ENCODE measurements at places on chromosomes 13 and 19.

GRCh38 chr13:33017323-33017929 is 1.2 kb downstream of the KL start:
- no peak for DNase-seq

DNA sequence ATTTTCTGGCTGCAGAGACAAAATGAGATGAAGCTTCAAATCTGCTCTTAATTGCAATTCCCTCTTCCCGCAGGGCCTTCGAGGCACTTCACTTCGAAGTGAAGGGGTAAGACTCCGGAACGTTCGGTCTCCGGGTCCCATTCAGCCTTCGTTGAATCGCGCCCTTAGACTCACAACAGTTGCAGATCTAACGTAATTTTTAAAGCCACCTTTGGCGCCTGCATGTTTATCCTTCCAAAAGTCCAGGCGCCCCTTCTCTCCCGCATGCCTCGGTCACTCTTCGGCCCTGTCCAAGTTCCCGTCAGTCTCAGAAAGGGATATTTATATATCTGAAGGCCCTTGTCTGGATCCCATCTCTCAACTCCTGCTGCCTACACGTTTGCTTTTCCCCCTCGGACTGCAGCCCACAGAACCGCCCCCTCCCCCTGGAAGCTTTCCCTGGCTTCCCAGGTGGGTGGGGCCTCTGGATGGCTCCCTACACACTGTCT is 915 bp upstream of the KCTD12 start:
- no peak for DNase-seq

DNA sequence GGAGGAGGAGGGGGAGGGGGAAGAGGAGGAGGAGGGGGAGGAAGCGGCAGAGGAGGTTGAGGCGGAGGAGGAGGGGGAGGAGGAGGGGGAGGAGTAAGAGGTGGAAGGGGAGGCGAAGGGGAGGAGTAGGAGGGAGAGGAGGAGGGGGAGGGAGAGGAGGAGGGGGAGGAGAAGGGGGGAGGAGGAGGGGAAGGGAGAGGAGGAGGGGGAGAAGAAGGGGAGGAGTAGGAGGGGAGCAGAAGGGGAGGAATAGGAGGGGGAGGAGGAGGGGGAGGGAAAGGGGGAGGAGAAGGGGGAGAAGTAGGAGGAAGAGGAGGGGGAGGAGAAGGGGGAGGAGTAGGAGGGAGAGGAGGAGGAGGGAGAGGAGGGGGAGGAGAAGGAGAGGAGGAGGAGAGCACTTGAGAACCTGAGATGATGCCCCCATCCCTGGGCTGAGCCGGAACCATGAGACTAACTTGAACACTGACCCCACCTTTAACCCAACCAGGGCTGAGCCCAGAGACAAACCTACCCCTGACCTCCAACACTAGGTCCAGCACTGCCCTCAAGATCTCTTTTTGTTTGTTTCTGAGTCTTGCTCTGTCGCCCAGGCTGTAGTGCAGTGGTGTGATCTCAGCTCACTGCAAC is 12.6 kb downstream of the ABCA7 start:
- DNase-seq = no peak

- DNase-seq = no peak
These were observed 106.8 kb upstream of the SPRY2 start for GRCh38 chr13:80447747-80448146.

DNA sequence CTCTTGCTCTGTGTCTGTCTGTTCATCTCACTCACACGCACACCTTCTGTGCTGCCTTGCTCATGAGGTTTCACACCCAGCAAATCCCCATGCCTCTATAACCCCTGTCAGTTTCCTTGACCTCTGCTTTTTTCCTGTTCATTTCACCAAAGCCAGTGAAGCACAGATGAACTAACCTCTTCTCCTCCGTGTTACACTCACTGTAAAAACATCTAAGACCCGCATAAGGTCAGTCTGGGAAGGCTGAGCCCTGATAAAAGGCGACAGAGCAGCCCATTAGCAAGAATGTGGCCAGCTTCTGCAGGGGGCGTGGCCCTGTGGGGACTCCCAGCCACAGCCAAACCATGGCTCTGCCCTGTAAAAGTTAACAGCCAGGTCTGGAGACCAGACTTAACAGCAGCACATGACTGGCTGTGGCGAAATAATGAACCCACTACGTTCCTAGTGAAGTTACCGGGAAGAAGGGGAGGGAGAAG is 42.8 kb upstream of the NPAS1 start:
- DNase-seq = no peak

- DNase-seq = no peak
These were observed 37.3 kb downstream of the ZAR1L start for GRCh38 chr13:32277839-32278238.

GRCh38 chr13:78845656-78846365 is 186.9 kb upstream of the OBI1 start:
- DNase-seq = no peak

DNA sequence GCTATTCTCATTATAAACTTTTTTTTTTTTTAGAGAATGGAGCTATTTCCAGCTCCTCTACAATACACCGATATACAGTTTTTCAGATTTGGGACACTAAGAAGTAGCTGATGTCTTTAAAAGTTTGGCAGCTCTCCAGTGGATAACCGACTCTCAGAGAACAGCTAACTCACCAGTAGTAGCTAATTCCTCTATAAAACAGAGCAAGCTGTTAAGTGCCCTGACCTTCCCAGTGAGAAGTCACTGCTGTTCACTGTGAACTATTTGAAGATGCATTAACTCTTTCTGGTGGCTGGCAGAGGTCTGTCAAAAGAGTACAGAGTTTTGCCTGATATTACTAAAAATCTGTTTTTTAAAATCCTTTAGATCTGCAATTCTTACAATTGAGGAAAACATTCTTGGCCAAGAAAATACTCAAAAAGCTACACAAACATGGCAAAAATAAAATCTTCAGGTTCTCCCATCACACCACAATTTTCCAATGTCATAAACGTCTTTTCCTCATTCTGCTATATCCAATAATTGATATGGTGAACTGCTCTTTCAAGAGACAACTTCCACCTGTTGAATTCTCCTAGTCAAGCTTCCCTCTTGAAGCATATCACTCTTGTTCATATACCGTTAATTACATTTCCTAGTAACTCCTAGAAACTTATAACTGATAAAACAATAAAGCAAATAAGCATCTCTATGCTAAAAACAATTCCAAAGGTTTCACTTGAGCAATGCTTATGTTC is 44.2 kb downstream of the TBC1D4 start:
- no peak for DNase-seq

DNA sequence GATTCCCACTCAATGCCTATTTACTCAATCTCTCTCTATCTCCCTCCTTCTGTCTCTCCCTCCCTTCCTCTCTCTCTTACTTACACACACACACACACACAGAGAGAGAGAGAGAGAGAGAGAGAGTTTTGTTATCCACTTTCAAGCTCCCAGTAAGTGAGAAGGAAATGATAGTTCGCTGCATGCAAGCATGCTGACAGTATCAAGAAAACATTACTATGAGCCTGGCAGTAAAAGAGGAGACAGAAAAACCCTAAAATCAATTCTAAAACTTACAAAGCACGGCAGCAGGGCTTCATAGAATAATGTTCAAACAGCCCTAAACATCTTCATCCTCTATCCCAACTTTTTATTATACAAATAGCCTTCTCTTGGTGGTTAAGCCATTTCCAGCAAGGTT is 171.9 kb downstream of the FOXO1 start:
- no peak for DNase-seq
